ENCODE measurements at places on chromosomes 2 and 18. TPM values are rescaled to one million over a fixed set of nuclear protein-coding genes. Genes with fewer than 3 reads are reported as not detected.

The TUBA3E gene
- total RNA-seq = not detected

The SERPINB12 gene
- not detected for total RNA-seq

The GPR17 gene
- not detected for total RNA-seq

The RNU2-63P gene
- total RNA-seq = not detected

The SLC9A4 gene
- total RNA-seq = not detected

The ACMSD gene
- not detected for total RNA-seq

The SLC11A1 gene
- total RNA-seq = 0.25 TPM

The PLA2R1 gene
- total RNA-seq = 8.0 TPM

The VWA3B gene
- total RNA-seq = not detected

The LBX2 gene
- total RNA-seq = 2.0 TPM

The VWC2L gene
- total RNA-seq = under 0.01 TPM

The RGPD3 gene
- total RNA-seq = 0.37 TPM

The FKBP7 gene
- total RNA-seq = 53.5 TPM

The DNAH6 gene
- total RNA-seq = 0.12 TPM

The BOLL gene
- total RNA-seq = not detected

The ST6GAL2 gene
- 0.11 TPM for total RNA-seq

The NEU2 gene
- total RNA-seq = not detected

The ATP8B1 gene
- 46.1 TPM for total RNA-seq

The G6PC2 gene
- not detected for total RNA-seq

The MXD1 gene
- total RNA-seq = 12.2 TPM

The ATOH8 gene
- 4.5 TPM for total RNA-seq

The MOGAT1 gene
- total RNA-seq = not detected

The CD8B2 gene
- not detected for total RNA-seq

The FAM228A gene
- total RNA-seq = under 0.01 TPM

The TMEM185B gene
- total RNA-seq = 32.1 TPM

The BMP10 gene
- not detected for total RNA-seq

The CAPN14 gene
- total RNA-seq = 0.12 TPM

The NCKAP5 gene
- total RNA-seq = 1.6 TPM

The REG1B gene
- not detected for total RNA-seq

The IL1F10 gene
- total RNA-seq = not detected

The TSHZ1 gene
- 6.6 TPM for total RNA-seq

The TXNDC2 gene
- total RNA-seq = 0.22 TPM

The CDH7 gene
- not detected for total RNA-seq

The POTEC gene
- total RNA-seq = not detected

The CERKL gene
- total RNA-seq = under 0.01 TPM

The FAHD2B gene
- 11.6 TPM for total RNA-seq

The PIGN gene
- 62.9 TPM for total RNA-seq

The GPBAR1 gene
- 0.12 TPM for total RNA-seq

The PAX3 gene
- total RNA-seq = 0.25 TPM

The MPPE1 gene
- 27.1 TPM for total RNA-seq

The SERPINB13 gene
- total RNA-seq = not detected

The RNF125 gene
- total RNA-seq = 0.50 TPM

The CIB4 gene
- not detected for total RNA-seq

The CELF4 gene
- not detected for total RNA-seq

The COL3A1 gene
- 1,747 TPM for total RNA-seq

The PJVK gene
- 2.2 TPM for total RNA-seq

Data from uterine smooth muscle cell (primary cell).